NCI-H345 (cell line): ENCODE measurements at places on chromosomes 1 and 21.

DNA sequence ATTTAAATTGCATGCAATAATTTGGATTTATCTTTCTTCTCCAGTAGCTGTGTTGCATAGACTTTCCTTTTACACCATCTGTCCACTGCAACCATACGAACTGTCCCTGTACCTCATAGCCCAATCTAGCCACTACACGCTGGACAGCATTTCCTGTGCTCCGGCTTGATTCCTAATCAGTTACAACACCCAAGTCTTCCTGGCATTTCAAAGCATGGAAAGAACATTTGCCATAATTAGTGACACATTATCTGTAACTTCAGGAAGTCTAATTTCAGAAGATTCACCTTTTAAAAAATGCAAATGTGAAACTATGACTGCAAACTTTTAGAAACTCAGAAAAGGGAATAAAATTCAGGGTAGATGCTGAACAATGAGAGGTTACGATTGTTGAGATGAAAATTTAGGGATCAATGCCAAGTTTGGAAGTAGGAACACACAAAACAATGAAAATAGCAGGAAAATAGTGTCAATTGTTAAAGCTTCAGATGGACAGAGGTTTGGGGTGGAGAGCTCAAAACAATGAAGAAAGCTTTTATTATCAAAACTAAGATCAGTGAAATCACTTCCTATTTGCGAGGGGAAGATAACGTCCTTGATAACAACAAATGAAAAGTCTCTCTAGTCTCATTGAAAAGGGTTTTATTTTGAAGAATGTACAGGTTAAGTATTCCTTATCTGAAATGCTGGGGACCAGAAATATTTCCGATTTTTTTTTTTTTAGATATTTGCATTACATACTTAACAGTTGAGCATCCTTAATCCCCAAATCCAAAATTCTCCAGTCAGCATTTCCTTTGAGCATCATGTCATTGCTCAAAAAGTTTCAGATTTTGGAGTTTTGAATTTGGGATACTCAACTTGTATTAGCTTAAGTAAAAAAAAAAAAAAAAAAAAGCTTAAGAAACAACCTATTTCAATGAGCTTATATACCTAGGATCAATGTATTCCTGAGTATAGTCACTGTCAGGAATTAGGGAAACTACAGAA is 107.3 kb downstream of the FNBP1L start:
- no peak for DNase-seq

GRCh38 chr1:222171005-222171404 is 376.9 kb downstream of the HHIPL2 start:
- DNase-seq: no peak

GRCh38 chr1:225876900-225877510 is 5.2 kb downstream of the TMEM63A start:
- no peak for DNase-seq

DNA sequence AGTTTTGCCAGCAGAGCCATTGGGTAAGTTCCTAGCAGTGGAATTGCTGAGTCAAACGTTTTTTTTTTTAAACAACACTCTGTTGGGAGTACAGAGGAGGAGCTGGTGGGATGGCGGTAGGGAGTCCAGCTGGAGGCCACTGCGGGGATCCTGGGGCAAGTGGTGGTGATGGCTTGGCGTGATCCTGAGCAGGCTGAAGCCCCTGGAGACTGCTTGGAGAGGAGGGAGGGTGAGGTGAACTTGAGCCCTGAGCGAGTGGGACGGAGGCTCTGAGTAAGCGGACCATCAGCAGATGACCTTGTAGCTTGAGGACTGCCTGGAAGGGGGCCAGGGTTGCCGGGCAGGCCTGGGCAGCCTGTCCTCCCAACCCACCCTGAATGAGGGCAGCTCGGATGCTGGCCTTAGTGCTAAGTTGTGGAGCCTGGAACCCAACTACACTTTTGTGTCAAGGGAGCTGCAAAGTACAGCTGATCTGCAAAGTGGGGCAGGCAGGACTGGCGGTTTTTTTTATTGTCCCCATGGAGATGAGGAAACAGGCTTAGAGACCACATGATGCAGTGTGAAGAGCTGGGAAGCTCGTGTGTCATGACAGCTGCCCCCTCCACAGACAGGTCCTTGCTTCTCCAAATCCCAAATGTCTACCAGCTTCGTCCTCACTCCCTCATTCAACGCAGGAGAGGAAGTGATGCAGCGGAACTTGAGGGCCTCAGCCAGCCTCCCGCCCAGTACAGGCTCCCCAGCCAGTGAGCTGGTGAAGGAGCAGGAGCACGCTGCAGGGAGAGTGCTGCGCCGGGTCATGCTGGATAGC is 20.2 kb downstream of the MRPL37 start:
- no peak for DNase-seq

DNA sequence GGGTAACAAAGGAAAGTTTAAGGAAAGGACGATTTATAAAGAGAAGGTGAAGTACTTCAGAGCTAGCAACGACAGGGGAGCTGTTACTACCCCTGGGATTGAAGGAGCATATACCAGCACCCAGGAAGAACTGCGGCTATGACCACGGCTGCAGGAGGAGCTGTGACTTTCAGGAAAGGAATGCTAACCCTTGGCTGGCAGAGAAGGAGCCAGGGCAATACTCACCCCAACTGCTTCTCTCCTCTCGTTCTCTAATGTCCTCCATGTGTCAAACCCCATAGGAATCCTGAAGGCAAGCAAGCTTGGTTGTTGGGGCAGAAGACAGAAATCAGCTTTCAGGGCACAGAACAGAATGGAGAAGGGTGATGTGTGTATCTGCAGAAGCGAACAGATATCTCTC is 120.5 kb downstream of the TMEM53 start:
- no peak for DNase-seq

GRCh38 chr1:28751315-28752060 is 14.7 kb downstream of the YTHDF2 start:
- DNase-seq: no peak

- peak; percentile 54 for DNase-seq
Observed at GRCh38 chr1:43414634-43415223, 25.0 kb downstream of the SZT2 start.

DNA sequence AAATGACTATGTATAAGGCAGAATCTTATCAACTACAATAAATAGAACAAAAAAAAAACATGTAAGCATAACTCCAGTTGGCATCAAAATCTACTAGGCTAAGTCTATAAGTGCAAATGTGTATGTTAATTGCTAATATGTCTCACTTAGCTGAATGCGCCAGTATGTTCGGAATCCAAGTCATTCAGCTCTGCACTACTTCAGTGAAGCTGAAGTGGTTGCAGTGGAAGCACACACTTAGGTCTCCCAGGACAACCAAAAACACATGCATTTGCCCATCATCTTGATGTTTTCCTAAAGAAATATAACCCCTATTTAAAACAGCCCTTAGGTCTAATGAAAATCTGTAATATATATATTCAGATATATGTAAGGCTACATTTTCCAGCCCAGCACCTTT is 41.0 kb upstream of the RGS2 start:
- DNase-seq: no peak

- peak; percentile 9 for DNase-seq
Observed at GRCh38 chr1:50750021-50750619, 209.9 kb downstream of the FAF1 start.

DNA sequence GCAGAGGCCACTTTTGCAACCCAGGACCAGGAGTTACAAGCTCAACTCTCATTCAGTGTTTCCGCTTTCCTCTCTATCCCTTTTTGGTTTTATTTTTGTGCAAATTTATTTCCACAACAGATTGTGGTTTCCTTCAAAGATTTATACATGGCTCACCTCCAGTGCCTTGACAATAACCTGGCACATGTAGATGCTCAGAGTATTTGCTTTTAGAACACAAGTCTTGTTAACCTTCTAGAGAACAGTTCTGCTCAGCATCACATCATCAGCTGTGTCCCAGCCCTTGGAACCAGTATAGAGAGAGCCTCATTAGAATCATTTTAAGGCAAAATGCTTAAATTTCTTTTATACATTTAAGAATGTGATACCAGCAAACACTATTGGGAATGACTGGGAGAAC is 133.7 kb downstream of the TENT5C start:
- DNase-seq: no peak

DNA sequence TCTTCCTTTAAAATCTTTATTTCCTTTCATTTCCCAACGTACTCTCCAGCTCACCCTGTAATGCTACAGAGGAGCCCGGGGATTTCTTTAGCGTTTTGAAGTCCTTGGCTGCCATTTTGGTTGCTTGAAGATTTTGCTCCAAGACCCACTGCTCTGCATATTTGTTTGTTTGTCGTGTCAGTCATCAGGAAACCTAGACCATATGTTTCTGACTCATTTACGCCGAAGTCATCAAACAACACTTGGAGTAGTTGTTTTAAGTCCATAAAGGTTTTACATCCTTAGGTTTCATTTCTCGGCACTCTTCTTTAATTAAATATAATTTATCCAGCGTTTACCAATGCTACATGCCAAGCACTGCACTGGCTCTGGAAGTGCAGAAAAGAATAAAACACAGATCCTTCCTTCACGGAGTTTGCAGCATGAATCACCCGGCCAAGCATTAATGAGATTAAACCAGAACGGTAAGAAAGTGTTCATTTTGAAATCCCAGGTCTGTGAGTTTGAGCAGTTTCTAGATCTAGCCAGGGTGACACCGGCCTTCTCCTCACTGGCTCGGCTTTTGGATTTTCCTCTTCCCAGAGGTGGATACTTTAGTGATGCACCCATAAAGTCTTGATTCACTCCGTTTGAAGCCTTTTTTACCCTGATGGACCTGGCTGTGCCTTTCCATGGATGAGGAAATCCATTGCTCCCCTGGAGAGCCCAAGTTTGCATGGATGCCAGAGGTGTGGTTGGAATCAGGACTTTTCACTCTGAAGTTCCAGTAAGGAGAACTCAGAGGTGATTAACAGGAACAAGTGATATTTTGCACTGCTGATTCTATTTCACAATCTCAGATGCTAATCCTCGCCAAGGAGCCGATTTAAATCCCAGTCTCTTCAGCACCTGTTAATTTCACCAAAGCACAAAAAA is 109.3 kb downstream of the KAZN start:
- no peak for DNase-seq

GRCh38 chr1:203046984-203047630 is 20.8 kb downstream of the PPFIA4 start:
- no peak for DNase-seq

DNA sequence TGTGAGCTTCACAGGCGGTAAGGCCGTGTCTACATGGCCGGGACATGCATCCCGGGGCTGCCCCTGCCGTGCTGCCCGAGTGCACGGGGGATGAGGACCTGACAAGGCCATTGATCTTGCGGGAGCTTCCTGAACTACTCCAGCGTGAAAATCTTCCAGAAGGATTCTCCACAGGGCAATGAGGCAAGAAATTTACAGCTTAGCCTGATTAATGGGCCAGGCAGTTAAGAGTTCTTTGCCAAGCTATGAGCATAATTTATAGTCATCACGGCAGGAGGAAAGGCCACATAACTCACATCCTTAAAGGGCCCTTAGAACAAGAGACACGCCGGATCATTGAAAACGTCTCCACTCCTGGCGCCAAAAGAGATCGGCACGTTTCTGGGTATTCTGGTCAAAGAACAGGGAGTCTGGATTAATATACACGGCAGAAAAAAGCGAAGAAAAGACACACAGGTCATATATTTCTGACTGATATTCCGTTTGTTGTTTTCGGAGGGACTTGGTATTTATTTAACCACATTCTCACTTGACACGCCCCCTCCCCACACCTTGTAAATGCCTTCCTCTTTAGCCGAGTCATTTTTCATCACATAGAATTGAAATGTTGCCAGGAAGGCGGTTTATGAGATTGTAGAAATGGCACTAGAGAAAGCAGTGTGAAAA is 180.5 kb downstream of the DYRK1A start:
- peak; percentile 25 for DNase-seq

GRCh38 chr1:202203238-202204039 is 9.8 kb downstream of the LGR6 start:
- DNase-seq: no peak

GRCh38 chr1:184520336-184520735 is 133.5 kb downstream of the C1orf21 start:
- DNase-seq: peak; percentile 32
